ENCODE measurements at places on chromosomes 6 and 20. TPM values are rescaled to one million over a fixed set of nuclear protein-coding genes. Genes with fewer than 3 reads are reported as not detected.

- H3K27me3 ChIP-seq: no peaks in the 10 kb centered on the region
- no peak for DNase-seq
- H3K36me3 ChIP-seq: no peaks in the 10 kb centered on the region
- no peak overlapping the region for H3K4me3 ChIP-seq
Observed at GRCh38 chr6:113774127-113774825, 82.9 kb upstream of the MARCKS start.

GRCh38 chr6:144027932-144028587 is 20.0 kb upstream of the PLAGL1 start:
- DNase-seq: no peak
- no peaks in the 10 kb centered on the region for H3K27me3 ChIP-seq
- H3K4me3 ChIP-seq: no peak overlapping the region
- no peaks in the 10 kb centered on the region for H3K4me1 ChIP-seq
- H3K27ac ChIP-seq: no peak overlapping the region

DNA sequence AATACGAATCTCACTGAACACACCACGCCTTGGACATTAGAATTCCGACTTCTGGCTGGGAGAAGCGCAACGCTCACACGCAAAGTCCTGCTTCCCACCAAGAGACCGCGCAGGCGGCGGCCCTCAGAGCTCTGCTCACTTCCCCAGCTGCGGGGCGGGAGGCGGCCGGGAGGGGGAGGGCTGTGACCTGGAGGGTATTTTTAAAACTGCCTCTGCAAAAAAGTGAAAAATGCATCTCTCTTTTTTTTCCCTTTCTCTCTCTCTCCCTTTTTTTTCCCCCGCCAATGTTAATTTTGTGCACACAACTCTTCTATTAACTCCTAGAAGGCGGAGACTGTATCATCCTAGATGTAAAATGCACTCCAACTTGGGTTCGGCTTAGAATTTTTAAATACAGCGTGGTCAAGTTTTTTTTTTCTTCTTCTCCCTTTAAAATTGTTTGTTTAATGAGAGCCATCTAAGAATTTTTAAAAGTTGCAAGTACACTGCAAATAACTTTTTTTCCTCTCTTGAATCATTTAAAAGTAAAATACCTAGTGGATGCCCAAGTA is 66.4 kb downstream of the STX11 start:
- H3K27ac ChIP-seq: peak overlapping the region; percentile 98
- no peaks in the 10 kb centered on the region for H3K27me3 ChIP-seq
- no peak for DNase-seq
- H3K4me3 ChIP-seq: peak overlapping the region; percentile 65
- no peaks in the 10 kb centered on the region for H3K4me1 ChIP-seq

DNA sequence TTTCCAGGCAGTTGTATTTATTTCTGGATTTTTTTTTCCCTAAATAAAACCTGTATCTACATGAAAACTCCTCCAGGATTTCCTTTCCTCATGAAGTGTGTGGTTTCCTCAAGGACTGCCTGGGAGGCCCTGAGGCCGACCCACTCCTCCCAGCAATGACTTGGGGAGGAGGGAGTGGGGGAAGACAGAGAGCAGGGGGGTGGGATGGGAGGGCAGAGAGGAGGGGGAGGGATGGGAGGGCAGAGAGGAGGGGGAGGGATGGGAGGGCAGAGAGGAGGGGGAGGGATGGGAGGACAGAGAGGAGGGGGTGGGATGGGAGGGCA is 161.8 kb upstream of the AGPAT4 start:
- H3K27me3 ChIP-seq: no peaks in the 10 kb centered on the region
- H3K4me1 ChIP-seq: no peaks in the 10 kb centered on the region
- no peak overlapping the region for H3K4me3 ChIP-seq
- no peak for DNase-seq
- no peak overlapping the region for H3K27ac ChIP-seq

DNA sequence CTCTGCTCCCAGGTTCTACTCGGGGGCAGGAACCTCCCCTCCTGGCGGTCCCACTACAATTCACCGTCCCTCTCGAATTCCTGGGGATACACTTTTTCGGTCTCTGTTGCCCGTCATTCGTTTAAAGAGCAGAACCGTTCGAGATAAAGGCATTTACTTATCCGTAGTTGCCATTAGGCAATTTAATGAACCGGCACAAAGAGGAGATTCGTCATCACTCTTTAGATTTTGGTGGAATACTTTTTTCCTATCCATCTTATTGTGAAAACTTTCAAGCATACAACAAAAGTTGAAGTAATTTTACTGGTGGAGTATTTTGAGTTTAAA is 1.2 kb upstream of the CD24 start:
- peaks cover 11% of the 10 kb centered on the region for H3K4me1 ChIP-seq
- peak overlapping the region; percentile 27 for H3K4me3 ChIP-seq
- DNase-seq: no peak

Gene ZFP57
- 0.66 TPM for total RNA-seq

Gene WFDC2
- 0.84 TPM for total RNA-seq

Gene PPP1R16B
- 2.1 TPM for total RNA-seq

Gene COL9A1
- total RNA-seq: 0.66 TPM
